ENCODE measurements at places on chromosomes 11 and 22.

- DNase-seq, result peak; percentile 11
These were observed 19.3 kb upstream of the PRR5 start for GRCh38 chr22:44682556-44683168.

DNA sequence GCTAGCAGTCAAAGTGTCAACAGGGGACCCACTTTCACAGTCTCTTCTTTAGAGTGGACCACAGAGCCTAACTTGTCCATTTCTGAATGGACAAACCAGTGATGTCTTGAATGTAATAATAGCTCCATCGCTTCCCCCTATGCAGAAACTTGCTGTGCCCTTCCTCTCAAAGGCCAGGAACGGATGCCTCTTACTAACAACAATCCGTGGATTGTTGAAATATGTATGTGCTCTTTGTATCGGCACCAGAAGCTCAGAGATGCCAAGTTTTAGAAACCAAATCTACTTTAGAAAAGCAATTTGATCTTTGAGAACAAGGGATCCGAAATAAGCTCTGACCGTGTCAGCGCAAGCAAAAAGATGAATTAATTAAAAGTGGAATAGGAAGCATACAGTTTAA lies 259.5 kb upstream of the POU2AF2 start:
- no peak for DNase-seq

- peak; percentile 85 for DNase-seq
These were observed 7.3 kb upstream of the SGSM3 start for GRCh38 chr22:40363059-40363458.

DNA sequence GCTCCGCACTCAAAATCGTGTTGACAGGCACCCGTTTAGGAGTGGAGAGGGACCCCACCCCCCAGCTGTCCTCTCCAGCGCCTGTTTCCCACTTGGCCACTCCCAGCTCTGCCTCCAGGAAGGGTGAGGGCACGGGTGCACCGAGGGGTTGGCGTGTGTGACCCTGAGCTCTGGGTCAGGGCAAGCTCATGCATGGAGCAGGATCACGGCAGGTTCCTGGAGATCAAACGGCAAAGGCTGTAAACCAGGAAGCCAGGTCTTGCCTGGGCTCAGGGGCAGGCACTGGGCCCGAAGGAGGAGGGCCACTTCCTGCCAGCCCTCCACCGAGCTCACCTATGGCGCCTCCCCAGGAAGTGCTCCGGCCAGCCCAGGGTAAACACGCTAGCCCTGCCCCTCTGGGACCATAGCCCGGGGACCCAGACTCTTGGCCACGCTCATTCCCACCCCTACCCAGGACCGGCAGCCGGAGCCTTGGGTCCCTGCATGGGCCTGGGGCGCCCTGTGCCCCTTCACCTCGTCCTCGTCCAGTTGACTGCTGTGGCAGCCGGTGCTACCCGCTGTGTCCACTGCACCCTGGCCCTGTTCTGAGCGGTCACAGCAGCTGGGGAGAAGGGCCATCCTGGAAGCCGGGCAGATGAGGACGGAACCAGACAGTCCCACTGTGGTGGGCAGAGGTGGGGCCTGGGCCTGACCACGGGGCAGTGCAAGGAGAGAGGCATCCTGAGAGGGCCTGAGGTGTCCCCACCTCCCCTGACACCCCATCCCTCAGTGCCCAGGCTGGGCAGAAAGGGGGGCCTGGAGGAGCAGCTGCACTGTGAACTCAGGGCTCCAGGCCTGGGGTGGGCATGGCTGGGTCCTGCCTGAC lies 1.0 kb upstream of the EPS8L2 start:
- peak; percentile 80 for DNase-seq

GRCh38 chr22:48121984-48122383 lies 1359.5 kb downstream of the TBC1D22A start:
- DNase-seq, result no peak

All from osteoblast (primary cell).